Stimulated activated CD4-positive, alpha-beta T cell treated with anti-CD3 and anti-CD28 coated beads, Interleukin-4, amount 100 ng/mL, for 1 hour (primary cell): ENCODE measurements at places on chromosomes 1 and 21.

GRCh38 chr1:2593251-2593878 lies 6.8 kb downstream of the PRXL2B start:
- no peak for DNase-seq

GRCh38 chr1:109161858-109162606 lies 48.1 kb downstream of the ELAPOR1 start:
- DNase-seq, result no peak

DNA sequence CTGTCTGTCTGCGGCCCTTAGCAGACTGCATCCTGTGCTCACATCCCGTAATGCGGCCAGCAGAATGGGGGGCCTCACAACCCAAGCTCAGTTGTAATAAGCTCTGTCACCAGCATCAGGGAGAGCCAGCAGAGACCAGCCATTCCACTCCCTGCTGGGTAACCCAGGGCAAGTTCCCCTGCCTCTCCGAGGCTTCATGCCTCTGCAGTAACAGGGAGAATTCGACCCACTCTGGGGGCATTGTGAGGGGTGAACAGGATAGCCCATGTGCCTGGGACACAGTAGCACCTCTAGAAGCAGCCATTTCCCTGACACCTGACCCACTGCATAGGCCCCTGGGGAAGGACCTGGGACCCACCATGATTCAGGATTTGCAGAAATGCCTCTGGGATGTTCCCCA lies 461.2 kb downstream of the MATN1 start:
- no peak for DNase-seq

GRCh38 chr1:38201431-38201830 lies 154.8 kb upstream of the POU3F1 start:
- DNase-seq, result no peak

DNA sequence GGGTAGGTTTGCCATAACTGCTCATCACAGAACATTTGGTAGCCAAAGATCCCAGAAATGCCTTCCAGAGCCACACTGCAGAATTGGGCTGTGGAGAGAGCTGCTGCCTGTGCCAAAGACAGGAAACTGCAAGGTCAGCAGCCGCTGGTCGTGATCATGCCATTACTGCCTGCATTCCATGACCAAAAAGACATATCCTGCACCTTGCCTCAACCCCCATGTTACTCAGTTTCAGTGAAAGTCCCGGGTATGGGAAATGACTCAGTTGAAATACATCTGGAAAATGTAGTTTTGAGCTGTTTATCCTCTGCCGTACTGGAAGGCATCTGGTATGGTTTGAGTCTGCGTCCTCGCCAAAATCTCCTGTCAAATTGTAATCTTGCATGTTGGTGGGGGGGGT lies 161.7 kb downstream of the FCRL5 start:
- DNase-seq, result no peak

DNA sequence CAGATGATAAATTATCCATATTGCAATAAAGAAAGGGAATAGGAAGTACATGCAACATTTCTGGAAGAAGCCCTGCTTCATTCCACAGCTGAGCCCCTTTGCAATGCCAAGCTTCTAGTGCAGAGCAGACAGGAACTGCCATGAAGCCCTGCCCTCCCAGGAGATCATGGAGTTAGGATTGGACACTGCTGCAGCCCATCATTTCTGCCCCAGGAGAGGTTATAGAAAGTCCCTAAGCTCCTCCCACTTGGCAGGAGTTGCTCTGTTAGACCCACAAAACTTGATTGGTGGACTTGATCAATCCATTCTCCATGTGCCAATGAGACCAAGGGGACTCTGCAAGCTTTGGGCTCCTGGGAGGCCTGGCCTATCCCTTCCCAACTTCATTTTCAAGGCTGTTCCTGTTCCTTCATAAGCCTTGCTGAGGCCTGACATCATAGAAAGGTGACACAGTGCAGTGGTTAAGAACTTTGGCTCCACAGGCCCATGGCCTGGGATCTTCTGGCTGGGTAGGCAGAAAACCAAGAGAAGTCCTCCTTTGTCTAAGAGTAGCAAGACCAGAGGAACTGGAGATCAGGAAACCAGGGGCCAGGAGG lies 1.3 kb upstream of the LAPTM5 start:
- no peak for DNase-seq

DNA sequence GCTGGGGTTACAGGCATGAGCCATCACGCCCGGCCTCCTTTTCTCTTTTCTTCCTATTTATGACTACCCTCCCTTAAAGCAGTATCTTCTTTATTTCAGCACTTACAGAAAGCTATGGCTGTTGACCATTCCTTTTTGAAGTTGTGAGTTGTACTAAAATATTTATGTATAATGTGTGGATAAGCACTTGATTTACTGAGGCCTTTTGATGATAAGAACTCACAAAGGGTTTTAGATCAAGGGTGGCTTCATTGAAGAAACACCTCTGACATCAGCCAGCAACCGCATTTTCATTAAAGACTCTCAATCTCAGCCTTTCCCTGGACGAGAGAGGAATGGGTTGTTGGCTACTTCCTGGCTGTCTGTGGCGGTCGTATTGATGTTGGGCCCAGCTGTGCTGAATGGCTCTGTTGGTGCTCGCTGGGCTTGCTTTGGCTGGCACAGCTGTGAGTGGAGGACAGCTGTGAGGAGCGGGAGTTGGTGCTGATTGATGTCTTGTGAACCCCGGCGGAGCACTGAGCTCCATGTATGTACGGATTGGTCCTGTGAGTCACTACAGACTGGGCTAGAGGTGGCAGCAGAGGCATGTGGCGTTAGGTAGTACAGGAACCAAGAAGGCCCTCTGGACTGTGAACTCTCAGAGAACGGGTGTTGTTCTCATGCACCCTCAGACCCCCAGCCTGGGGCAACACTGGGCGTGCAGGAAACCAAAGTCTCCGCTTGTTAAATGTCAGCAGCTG lies 208.8 kb downstream of the KIF26B start:
- no peak for DNase-seq

GRCh38 chr1:228669242-228669585 lies 66.1 kb upstream of the RHOU start:
- DNase-seq, result no peak

DNA sequence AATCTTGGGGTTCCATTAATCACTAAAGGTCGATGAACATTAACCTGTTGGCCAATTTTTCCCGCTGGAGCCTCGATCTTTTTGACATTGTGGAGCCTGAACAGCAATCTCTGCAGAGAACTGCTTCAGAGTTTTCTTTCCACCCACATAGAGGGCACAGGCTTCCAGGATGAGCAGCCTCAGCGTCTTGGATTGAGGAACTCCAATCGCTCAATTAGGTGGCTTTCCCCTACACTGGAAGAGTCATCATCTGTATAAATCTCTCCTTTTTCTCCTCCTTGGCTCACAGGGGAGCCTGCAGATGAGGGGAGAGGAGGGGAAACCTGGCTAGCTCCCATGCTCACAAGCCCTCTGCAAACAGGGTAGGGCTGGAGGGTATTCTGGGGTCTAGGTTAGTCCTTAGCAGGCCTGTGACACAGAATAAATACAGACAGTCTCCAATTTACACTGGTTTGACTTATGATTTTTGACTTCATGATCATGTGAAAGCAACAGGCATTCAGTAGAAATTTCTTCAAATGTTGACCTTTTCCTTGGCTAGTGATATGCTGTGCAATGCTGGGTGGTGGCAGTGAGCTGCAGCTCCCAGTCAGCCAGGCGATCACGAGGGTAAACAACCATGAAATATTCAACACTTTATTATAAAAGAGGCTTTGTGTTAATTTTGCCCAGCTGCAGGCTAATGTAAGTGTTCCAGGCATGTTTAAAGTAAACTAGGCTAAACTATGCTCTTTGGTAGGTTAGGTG lies 80.8 kb downstream of the PGBD5 start:
- no peak for DNase-seq

GRCh38 chr1:117631359-117632160 lies 25.7 kb downstream of the TENT5C start:
- no peak for DNase-seq

DNA sequence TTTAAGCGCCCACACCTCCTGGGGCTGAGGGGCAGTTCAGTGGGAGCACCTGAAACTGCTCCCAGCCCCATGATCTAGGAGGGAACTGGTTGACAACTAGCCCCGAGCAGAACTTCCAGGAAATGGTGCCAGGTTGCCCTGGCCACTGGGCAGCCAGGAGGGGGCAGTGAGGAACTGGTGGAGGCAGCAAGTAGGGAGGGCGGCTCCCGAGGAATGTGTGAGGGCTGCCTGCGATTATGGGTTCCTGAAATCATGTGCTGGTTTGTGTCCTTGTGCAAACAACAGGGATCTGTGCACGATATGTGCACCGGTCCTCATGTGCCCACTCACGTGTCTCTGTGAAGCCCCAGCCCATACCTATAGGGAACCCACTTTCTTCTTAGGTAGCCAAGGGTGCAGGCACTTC lies 9.9 kb downstream of the GPR3 start:
- peak; percentile 22 for DNase-seq

DNA sequence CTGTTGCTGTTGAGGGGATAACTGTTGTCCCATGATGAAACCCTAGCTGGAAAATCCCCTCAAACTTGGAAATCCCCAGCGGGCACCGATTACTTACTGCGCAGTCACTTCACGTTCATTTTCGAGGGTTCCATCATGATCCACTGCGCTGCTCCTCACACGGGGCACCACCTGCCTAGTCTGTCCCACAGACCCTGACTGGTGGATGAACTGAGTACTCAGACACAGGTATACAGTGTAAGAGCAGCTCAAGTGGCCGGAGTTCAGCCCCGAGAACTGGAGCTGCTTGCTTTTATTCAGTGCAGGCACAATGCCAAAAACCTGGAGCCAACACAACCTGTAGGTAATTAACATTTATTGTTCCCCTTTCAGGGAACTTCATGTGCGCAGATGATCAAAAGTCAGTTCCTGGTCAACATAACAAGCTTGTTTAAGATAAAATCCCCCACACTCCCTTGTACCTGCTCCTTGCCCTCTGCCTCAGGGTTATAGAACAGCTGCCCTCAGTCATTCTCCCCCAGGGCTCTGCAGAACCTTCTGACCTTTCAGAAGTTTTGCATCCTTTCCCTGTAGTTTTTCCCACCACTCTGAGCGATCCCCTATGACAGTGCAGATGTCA lies 46.5 kb upstream of the PRELP start:
- no peak for DNase-seq

- DNase-seq, result peak; percentile 19
These were observed 1.2 kb downstream of the ATP1B1 start for GRCh38 chr1:169107603-169108208.

GRCh38 chr21:42981214-42981523 lies 6.8 kb downstream of the PKNOX1 start:
- DNase-seq, result no peak

DNA sequence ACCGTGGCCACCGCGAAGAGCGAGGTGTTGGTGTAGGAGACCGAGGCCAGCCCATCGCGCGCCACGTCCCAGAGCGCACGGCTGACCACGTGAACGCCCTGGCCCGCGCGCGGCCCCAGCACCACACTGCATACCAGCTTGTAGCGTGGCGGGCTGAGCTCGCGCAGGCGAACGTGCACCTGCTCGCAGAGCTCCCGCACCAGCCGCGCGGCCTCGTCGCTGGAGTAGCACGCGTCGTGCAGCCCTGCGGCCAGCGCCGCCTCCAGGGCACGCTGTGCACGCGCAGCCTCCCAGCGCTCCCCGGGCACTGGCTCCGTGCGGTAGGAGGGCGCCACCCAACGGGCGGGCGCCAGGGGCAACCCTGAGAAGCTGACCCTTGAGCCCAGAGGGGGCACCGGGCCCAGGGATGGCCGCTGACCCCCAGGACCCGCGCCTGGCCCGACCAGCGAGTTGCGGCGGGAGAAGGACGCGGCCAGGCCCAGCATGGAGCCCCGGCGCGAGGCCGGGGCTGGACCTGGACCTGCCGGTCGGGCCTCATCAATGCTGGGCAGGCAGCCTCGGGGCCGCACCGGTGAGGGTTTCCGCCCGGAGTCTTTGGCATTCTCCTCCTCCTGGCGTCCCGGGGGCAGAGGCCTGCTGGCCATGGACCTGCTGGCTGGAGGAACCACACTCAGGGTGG lies 987 bp downstream of the DYNLT4 start:
- DNase-seq, result no peak

DNA sequence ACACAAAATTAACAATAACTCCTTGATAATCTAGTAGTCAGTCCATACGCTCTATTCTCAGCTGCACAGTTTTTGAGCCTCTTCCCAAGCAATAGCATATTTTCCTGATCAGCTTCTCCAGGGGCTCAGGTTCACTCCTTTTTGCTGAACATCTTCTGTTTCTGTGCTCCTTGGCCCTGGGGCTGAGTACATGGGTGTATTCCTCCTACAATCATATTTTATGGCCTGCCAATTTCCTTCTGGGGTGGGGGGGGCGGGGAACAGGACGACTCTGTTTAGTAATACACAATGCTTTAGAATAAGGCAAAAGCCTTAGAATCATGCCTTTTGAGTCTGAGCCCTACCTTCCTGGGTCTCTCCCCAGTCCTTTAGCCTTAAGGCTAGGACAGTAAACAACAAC lies 8.5 kb downstream of the CLDN19 start:
- DNase-seq, result no peak

DNA sequence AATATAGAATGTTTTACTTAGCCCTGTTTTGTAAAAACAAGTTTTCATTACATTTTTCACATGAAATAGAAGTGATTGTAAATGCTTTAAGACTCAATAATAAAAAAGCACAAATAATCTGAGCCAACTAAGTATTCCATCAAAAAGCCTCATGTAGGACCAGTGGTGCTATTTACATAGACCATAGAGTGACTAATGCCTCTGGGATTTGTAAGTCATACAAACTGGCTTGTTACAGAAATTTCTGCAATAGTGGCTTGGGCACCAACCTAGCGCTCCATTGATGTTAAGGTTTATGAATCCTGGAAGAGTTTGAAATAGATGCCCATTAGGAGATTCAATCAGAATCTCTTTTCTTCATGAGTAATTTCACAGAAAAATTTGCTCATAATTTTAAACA lies 31.9 kb downstream of the ZMYM1 start:
- no peak for DNase-seq

- no peak for DNase-seq
These were observed 76.7 kb downstream of the NFASC start for GRCh38 chr1:204947338-204947737.

DNA sequence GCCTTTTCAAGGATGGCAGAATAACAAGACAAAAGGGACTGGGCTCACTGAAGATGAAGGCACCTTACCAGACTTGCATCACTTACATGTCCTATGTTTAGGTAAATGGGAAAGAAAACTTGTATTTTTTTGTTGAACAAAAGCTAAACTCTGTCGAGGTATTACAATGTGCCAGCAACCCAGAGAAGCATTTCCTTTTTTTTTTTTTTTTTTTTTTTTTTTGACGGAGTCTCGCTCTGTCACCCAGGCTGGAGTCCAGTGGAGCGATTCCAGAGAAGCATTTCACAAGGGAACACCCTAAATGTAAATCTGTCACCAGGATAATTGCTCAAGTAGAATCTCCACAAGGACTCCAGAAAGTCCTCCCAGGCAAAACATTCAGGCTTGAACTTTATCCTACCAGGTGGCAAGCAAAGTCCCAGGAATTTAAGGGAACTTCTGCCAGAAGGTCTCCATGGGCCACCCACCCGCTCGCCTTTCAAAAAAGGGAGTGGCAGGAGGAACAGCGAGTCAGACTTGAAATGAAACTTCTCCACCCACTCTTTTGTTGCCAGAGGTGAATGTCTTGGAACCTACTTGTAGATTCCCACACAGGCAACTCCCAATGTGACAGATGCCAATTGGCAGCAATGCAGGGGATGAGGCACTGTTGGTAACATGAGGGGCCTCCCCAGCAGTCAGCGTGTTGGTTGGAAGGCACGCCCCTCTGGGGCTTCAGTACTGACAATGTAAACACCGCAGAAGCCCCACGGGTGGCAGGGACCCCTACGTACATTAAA lies 125.0 kb downstream of the TIAM1 start:
- DNase-seq, result no peak
